ENCODE measurements at places on chromosomes 1 and 21.

DNA sequence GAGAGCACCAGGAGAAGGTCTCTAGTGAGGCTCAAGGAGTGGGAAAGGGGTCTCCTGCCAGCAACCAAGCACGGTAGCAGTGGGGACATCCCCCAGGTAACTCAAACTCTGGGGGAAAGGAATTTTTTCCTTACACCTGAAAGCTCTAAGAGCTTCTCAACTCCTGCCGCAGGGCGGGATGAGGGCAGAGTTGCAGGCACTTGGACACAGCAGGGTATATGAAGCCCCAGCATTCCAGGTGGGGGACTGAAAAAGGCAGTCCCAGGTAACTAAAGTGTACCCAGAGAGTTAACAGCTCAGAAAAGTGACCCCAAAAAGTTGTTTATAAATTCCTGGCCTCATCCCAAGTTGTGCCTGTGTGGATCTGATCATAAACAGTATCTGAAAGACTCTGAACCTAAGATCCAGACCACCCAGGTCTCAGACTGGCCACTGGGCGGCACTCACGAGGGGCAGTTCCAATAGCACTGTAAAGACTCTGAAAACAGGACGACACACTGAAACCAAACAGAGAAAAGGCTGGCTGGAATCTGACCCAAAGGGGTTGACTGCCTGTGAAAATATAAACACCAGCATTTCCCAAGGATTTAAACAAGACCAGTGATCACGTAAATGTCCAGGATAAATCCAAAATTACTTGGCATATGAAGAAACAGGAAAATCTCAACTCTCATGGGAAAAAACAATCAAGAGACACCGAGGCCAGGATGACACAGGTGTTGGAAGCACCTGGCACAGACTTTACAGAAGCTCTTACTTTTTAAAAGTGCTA lies 47.5 kb downstream of the HSF2BP start:
- DNase-seq = no peak

GRCh38 chr1:111192074-111192473 lies 8.4 kb downstream of the DENND2D start:
- no peak for DNase-seq

- DNase-seq = no peak
These were observed 2.8 kb upstream of the LRRC38 start for GRCh38 chr1:13516606-13517005.

- DNase-seq = no peak
These were observed 35.6 kb downstream of the LRRN2 start for GRCh38 chr1:204649721-204650521.

- DNase-seq = no peak
These were observed 464 bp upstream of the RNASEL start for GRCh38 chr1:182589520-182589919.

- no peak for DNase-seq
These were observed 8.5 kb downstream of the SIKE1 start for GRCh38 chr1:114771992-114772391.

GRCh38 chr21:42520628-42521253 lies 7.1 kb downstream of the SLC37A1 start:
- DNase-seq = no peak

DNA sequence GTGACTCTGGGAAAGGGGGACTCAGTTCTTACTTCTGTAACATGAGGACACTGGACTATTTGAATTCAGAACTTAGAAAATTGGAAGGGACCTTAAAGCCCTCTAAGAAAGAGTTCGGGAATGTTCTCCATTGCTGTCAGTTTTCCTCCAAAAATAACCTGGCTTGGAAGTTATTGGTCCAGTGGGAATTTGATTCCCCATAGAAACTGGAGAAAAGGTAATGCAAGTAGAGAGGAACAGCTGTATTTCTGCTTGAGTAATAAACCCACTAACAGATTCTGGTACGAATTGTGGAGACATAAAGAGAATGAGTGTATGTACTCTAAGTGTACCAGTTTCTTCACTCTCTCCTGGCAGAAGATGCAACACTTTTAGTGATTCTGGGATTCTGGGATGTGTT lies 1.8 kb downstream of the ZBED6 start:
- no peak for DNase-seq

DNA sequence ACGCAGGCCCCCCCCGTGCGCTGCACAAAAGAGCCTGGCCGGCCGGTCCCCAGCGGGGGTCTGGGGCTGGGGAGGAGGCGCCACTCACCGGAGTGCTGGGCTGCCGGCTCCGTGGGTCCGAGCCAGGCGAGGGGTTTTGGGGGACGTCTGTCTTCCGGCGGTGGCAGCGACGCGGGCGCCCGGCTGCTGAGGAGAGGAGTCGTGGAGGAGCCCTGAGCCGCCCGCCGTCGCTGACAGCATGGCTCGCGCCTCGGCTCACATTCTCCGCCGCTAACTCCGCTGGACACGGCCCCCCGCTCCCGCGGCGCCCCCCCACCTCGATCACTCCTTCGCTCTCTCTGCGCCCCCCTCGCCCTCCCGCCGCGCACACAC lies 649 bp downstream of the AHDC1 start:
- no peak for DNase-seq

DNA sequence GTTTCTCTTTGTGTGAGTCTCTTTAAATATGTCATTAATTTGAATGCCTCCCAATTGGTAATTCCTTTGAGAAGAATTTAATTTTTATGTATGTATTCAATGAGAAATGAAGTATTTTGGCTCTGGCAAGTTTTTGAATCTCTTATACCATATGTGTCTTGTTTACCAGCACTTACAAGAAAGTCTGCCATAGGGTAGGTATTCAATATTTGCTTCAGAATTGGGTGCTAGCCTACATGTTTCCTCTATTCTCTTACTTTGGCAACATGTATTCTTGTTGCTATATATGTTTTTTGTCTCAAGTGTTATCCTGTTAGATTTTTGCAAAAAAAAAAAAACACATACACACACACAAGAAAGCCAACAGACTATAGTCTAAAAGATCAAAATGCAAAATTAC lies 350.5 kb upstream of the PRMT6 start:
- DNase-seq = no peak

DNA sequence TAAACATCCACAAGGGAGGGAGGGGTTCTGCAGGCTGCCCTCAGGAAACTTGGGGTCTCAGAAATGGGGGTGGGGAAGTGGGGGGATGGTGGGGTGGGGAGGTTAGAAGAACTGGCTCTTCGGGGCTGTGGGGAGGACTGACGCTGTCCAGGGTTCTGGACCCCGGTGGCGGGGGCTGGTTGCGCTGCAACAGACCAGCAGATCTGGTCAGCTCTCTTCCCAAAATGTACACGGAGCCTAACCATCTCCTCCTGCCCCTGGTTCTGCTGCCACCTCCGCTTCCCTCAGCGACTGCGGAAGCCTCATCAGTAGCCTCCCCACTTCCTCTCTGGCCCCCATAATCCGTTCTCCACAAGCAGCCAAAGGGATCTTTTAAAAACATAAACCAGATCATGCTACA lies 29.3 kb upstream of the C1QA start:
- DNase-seq = no peak

- no peak for DNase-seq
These were observed 131.5 kb downstream of the CNIH3 start for GRCh38 chr1:224747578-224747977.

DNA sequence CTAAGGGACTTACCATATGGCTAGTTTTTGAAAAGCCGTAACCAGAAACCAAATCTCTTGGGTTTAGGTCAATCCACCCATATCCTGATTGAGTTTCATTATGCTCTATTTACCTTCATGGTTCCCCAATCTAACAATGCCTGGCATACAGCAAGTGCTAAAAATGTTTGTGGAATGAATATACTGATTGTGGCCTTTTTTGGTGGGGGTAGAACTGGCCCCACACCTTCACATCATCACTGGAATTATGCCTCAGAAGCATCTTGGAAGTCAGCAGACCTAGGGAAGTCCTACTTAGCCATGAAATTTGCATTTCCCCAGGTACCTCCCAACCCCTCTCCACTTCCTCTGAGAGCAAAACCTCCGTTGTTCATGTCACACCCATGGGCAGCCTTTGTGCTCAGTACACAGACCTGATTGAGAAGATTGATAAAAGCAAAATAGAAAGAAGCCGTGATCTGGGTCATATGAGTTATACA lies 17.8 kb upstream of the SLAMF1 start:
- no peak for DNase-seq

GRCh38 chr1:229296541-229296941 lies 25.6 kb downstream of the RAB4A start:
- no peak for DNase-seq

- peak; percentile 55 for DNase-seq
These were observed 1.2 kb upstream of the PTTG1IP start for GRCh38 chr21:44874497-44875315.

GRCh38 chr1:70487910-70488665 lies 77.0 kb downstream of the CTH start:
- DNase-seq = no peak

GRCh38 chr1:3669971-3670431 lies 17.7 kb downstream of the TP73 start:
- no peak for DNase-seq

DNA sequence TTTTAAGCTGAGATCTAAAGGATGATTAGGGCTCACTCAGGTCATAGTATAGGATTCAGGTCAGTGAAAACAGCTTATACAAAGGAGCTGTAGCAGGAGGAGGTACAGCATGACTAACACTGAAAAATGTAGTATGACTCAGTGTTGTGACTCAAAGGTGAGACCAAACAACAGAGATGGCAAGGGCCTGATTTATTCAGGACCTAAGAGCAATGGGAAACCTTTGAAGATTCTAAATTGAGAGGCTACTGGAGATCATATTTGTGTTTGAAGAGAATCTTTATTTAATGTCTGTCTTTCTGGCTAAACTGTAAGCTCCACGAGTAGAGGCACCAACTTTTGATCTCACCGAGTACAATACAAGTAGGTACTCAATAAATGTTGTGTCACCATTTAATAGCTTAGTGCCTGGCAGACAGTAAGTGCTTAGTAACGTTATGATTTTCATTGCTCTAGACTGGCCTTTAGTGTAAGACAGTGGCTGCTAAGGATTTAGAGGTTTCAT lies 43.5 kb downstream of the PRKAA2 start:
- DNase-seq = no peak

- no peak for DNase-seq
These were observed 24.3 kb downstream of the ZBTB21 start for GRCh38 chr21:41985662-41986416.

- no peak for DNase-seq
These were observed 444.9 kb upstream of the PKN2 start for GRCh38 chr1:88239205-88239604.

GRCh38 chr1:53956308-53957168 lies 10.4 kb downstream of the LRRC42 start:
- DNase-seq = no peak

DNA sequence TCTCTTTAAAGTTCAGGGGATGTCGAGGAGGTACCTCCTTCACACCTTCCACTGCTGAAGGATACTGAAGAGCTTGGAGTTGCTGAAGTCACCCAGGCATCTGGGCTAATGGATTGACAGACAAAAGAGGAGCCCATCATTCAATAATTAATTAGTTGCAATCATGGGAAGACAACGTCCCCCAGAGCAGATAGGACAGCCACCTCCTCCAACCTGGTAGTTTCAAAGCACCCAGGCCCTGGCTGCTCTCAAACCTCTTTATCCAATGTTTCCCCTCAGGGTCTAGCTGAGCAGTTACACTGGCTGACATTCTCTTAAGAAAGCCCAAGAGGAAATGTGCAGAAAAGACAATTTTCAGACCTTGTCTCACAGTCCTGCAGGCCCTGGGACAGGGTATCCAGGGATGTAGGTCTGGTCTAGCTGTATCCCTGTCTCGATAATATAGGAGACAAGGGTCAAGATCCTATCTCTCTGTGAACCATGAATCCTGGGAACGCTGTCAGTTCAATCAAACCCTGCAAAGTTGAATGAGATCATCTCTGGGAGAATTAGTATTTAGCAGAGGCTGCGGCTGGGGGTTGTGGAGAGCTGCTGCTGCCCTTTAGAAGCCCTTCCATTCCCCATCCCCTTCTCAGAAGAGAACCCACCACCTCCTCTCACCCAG lies 1.1 kb downstream of the TSPAN2 start:
- no peak for DNase-seq

GRCh38 chr1:231512147-231512698 lies 16.2 kb upstream of the TSNAX start:
- DNase-seq = no peak

DNA sequence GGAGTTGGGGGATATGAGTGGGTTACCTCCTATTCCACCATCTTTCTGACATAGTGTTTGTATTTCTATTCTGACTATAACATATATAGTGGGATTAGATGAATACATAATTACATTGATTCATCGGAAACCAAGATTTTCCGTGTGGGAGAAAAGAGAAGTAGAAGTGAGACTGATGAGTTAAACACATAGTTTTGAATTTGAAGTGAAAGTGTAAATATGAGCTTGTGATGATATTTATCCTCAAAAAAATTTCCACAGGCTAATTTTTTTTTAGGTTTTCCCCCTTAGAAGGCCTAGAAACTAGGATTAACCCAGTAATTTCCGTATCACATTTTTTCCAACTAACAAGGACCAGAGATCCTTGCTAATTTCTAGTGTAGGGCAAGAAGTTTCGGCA lies 6.9 kb downstream of the CD1B start:
- DNase-seq = no peak

DNA sequence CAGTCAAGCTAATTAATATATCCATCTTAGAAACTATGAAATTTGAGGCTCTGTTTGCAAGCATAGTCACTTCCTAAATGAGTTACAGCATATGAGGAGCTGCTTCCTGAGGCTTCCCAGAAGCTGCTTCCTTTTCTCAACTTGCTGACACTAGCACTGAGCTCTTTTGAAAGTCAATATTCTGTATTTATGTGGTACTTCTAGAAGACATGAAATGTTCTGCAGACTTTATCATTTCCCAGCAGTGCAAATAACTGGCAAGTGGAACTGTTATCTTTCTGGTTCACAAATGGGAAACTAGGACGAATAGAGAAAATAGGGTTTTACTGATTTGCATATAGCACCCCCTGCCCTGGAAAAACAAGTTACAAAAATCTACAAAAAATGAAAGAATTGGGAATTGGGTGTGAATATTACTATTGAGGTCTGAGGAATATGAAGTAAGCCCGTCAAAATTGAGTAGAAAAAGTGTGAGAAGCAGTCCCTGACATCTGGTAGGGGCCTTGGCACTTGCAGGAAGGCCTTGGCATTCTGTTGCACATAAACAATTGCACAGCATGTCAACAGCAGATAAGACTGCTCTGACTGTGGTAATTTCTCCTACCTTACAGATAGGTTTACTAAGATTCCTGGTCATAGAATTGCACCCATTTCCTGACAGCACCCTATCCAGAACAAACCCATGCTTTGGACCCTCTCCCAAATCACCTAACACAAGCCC lies 7.1 kb downstream of the GIPC2 start:
- no peak for DNase-seq

- no peak for DNase-seq
These were observed 21.4 kb downstream of the STUM start for GRCh38 chr1:226569879-226570547.

GRCh38 chr1:41583658-41584547 lies 99.4 kb upstream of the EDN2 start:
- no peak for DNase-seq

DNA sequence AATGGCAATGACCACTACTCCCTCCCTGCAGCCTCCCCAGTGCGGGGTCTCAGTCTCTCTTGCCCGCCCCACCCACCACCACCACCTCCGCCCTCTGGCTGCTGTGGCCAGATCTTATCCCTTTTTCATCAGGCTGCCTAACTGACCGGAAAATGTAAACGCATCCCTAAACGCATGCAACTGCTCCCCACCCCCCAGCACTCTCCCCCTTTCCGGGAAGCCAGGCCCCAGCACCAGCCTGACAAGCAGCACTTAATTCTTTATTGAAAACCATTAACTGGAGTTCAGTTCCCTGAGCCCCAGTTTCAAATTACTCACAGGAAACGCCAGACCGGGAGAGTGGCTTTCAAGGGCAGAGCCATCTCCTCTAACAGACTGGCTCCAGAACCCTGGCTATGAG lies 147.7 kb downstream of the DMRTA2 start:
- no peak for DNase-seq

GRCh38 chr1:214120191-214120590 lies 132.4 kb downstream of the PROX1 start:
- DNase-seq = no peak

Measured in omental fat pad (tissue), 4 donors.